ENCODE measurements at places on chromosomes 12 and 14.

DNA sequence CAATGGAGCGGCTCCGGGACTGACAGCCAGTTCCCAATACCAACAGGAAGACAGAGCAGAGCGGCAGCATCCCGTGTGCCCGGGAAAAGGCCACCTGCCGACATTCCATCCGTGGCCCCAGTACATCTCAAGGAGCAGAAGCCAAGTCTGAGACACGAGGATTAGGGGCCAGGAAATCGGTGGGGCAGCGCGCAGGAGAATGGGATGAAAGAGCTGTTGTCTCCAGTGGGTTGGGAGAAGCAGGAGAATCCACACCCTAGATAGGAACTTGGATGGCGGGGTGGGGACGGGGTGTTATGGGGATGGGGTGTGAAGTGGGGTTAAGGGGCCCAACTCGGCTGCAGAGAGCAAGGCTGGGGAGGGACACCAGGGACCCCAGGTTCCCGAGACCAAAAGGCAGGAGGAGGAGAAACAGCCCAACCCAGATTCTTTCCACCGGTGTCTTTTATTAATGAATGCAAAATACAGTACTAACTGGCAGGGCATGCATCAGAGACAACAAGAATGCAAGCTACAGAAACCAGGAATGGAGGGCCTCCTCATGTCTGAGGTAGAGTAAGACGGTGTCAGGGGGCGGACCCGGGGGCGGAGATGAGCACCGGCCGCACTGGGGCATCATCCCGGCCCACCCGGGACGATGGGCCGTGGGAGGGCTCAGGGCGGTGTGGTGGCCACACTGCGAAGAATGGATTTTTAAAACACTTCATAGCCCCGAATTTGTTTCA lies 50.3 kb downstream of the BEGAIN start:
- DNase-seq = no peak

DNA sequence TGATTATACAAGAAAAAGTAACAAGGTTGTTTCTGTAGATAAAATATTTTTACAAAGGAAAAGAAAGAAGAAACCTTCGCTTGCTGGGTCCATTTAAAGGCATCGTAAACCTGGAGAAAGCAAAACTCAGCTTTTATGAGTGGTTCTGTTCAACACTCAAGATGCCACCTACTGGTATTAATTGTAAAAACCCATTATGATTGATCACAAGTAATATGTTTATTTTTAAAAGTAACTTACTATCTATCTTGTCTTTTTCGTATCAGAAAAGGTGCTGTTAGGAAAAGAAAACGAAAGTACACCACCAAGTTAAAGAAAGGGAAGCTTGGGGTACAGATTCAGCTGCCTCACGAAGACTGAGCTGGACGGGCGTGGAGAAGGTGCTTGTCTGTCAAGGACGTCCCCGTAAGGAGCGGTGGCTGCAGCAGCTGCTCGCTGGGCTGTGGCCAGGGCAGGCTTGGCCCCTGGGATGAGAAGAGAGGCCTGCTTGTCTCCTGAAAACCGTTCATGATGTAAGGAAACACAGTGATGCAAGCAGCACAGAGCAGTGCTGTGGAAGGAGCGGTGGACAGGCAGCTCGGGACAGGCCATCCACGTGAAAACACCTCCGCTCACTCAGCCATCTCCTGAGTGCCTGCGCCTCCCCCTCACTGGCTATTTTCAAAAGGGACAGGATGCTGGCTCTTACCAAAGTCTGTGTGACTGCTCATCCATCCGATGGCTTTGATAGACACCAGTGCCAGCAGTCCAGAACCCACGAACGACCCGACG lies 25.0 kb downstream of the SLC15A4 start:
- DNase-seq = no peak

DNA sequence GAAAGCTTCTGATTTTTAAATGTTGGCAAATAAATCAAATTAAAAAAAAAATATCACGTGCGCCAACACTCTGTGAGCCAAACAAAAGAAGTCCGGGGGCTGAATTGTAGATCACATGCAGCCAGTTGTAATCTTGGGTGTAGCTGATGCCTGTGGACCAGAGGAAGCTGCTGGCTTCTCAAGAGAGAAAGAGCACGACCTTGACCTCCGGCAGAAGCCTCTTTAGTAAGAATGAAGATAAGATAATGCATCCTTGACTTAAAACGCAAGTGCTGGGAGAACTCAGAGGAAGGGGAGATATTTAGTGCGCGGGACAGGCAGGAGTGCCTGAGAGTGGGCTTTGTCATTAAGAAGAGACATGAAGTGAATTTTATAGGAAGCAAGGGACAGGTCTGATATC lies 162.8 kb upstream of the TBX3 start:
- no peak for DNase-seq

DNA sequence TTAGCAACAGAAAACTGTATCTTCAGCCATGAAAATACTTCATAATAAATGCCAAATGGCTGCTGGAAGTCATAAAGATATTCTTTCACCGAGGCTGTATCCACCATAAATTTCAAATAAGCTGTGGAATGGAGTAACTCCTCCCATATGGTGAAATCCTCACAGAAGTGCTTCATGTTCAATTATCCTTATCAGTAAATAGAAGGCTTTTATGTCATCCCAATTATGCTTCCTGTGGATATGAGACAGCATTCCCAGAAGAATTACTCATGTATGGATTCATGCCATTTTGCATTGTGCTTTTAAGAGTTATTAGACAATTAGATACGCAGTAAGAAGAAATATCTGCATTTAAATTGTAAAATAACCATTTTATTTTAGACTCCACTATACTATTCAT lies 99.0 kb downstream of the RTN1 start:
- no peak for DNase-seq

GRCh38 chr12:13905794-13906193 lies 75.6 kb downstream of the GRIN2B start:
- DNase-seq = no peak

DNA sequence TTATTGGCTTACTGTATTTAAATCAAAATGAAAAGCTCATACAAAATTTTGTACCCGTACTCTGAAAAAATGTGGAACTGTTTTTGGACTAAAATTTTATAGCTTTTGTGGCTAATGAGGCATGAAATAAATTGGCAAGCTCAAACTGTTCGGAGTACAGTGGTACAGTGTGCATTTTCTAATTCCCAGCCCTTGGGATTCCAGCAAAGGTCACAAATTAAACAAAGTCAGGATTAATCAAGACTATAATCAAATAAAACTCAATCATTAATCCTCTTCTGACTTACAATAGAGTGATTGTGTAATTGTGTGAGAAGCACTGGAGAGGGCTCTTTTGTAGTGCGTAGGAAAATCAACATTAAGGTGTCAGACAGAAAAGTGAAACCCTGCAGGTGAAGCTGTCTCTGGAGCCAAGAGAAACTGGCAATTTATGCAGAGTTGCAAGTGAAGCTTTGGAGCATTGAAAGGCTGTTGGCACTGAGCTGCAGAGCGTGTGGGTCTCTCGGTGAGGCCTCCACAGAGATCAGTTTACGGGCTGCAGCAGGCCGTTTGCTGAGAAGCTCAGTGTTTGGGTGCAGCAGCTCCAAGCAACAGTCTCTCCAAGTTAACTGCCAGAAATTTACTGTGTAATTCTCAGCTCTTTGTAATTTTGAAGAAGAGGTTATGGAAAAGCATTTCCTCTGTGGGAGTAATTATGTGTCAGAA lies 275.9 kb downstream of the FBXL14 start:
- peak; percentile 35 for DNase-seq

GRCh38 chr12:56104815-56105608 lies 653 bp downstream of the PA2G4 start:
- no peak for DNase-seq

GRCh38 chr12:111757361-111758119 lies 9.2 kb upstream of the ALDH2 start:
- DNase-seq = no peak

DNA sequence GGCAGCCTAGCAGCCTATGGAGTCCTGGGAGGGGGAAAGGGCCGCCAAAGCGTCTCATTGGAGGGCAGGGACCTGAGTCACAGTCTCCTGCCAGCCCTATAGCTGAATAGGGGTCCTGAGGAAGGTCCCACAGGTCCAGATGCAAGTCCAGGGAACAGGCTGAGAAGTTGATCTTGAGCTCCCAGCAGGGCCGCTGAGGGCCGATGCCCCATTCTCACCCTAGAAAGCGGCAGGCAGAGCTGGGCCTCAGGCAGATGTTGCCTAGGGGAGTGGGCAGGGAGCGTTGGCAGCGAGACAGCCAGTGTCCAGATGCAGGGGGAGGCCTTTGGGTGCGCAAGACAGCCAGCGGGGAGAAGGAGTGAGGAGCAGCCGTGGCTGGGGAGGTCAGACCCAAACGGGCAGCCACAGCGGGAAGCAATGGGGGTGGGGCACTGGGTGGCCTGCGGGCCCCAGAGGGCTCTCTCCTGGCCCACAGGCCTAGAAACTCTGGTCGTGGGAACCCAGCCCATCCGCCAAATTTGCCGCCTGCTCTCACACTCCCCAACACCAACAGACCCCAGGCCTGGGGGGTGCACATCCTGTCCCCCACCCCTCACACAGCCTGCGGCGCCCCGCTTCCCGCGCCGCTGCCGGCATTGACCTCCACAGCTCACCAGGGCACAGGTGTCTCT lies 1.1 kb downstream of the HDAC7 start:
- no peak for DNase-seq

- no peak for DNase-seq
Measured at GRCh38 chr12:121766290-121767039, 27.0 kb downstream of the RHOF start.

DNA sequence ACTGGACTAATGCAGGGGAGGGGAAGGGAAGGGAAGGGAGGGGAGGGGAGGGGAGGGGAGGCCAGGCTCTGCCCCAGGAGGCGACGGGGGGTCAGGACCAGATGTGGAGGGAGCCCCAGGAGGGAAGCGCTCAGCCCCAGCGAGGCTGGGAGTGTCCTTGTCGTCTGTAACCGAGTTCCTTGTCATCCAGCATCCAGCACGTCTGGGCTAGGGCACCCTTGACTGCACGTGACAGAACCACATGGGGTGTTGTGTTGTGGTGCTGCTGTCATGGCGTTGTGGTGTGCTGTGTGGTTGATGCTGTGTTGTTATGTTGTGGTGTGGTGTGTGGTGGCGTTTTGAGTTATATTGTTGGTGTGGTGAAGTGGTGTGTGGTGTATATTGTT lies 28.4 kb upstream of the SFSWAP start:
- DNase-seq = no peak

- no peak for DNase-seq
Measured at GRCh38 chr12:27284751-27285150, 40.7 kb downstream of the STK38L start.

GRCh38 chr12:40338621-40339020 lies 113.8 kb downstream of the LRRK2 start:
- no peak for DNase-seq

- DNase-seq = no peak
Measured at GRCh38 chr14:92426237-92426636, 87.3 kb upstream of the RIN3 start.

DNA sequence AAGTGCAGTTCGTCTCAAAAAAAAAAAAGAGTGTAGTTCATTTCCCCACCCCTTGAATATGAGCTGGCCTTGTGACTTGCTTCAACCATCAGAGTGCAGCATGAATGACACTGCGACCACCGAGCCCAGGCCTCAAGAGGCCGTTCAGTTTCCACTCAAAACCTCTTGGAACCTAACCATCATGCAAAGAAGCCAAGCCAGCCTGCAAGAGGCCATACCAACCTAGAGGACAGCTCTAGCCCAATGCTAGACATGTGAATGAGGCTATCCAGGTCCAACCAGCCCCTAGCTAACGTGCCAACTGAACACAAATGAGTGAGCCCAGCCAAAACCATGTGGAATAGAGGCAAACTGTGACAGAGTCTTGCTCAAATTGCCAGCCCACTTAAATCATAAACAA lies 29.7 kb downstream of the R3HDM2 start:
- DNase-seq = no peak

GRCh38 chr14:101250336-101250947 lies 310.9 kb upstream of the DIO3 start:
- no peak for DNase-seq

DNA sequence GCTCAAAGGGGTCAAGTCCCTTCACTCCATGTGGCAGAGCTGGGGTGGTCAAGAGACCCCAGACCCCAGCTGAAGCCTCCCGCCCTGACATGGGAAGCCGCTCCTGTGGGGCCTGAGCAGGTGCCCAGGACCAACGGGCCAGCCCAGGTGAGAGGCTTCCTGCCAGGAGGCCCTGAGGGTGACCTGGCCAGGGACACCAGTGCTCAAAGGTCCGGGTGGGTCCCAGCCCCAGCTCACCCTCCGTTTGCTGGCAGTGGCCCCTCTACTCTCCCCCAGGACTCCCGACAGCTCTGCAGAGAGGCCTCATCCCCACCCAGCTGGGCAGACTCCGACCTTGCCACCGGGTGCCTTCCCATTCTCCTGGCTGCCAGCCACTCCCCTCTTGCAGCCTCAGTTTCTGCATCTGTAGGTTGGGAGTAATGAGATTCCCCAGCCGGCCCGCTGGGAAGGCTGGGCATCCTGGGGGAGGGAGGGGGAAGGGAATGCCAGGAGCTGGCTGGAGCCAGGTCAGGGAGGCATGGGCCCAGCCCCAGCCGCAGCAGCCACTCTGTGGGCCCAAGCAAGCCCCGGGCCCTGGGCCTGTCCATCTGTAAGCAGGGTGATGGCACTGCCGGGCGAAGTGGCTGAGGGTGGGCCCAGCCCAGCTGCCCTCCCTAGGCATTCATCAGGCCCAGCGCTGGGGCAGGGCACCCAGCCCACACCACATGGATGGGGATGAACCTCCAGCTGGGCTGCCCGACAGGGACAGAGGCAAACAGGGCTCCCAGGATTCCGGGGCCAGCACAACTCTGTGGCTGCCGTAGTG lies 10.3 kb upstream of the INF2 start:
- no peak for DNase-seq

DNA sequence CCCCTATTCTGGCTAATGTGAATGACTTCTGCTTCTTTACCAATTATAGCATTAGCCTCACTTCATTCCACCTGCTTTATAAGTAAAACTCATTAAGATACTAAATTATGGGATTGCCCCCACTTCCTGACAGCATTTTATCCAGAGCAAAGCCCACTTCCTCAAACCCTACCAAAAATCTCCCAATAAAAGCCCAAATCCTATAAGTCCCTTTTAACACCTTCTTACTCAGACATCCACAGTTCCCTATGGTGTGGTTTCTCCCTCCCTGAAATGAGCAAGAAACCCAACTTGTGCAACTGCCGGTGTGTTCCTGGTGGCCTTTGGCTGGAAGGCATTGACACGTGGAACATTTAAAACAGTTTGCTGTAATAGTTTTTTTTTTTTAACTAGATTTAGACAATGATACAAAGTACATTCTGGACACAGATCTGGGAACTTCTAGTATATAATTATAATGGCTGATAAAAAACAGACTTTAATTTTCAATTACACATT lies 53.1 kb downstream of the BRMS1L start:
- no peak for DNase-seq

GRCh38 chr14:68701001-68701741 lies 91.7 kb downstream of the ZFP36L1 start:
- DNase-seq = no peak

GRCh38 chr14:24463017-24463883 lies 20.7 kb upstream of the SDR39U1 start:
- no peak for DNase-seq

Measured in AG09319 (cell line).